M059J (cell line): ENCODE measurements at places on chromosomes 2 and 18.
A peak's percentile ranks its signal among the peaks of the same experiment; 100 is the strongest.

DNA sequence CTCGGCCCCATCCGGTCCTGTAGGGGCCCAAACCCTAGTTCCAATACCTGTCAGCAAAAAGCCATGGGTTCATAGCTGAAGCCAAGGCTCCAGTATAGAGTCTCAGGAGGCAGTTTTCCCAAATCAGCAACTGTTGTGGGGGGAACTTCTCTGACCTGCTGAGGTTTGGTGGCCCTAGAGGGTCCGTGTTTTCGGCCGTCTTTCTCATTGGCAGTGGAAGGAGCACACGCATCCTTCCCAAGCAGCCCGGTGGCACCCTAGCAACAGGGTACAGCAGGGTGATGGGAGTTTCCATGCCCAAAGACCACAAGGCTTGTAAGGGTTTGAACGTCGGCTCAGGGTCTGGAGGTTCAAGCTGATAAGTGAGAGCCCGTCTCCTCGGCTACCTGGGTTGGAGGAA is 6.6 kb downstream of the FOSL2 start:
- no peak for DNase-seq

GRCh38 chr2:88753833-88754584 is 62.5 kb downstream of the RPIA start:
- DNase-seq, result peak; percentile 10

DNA sequence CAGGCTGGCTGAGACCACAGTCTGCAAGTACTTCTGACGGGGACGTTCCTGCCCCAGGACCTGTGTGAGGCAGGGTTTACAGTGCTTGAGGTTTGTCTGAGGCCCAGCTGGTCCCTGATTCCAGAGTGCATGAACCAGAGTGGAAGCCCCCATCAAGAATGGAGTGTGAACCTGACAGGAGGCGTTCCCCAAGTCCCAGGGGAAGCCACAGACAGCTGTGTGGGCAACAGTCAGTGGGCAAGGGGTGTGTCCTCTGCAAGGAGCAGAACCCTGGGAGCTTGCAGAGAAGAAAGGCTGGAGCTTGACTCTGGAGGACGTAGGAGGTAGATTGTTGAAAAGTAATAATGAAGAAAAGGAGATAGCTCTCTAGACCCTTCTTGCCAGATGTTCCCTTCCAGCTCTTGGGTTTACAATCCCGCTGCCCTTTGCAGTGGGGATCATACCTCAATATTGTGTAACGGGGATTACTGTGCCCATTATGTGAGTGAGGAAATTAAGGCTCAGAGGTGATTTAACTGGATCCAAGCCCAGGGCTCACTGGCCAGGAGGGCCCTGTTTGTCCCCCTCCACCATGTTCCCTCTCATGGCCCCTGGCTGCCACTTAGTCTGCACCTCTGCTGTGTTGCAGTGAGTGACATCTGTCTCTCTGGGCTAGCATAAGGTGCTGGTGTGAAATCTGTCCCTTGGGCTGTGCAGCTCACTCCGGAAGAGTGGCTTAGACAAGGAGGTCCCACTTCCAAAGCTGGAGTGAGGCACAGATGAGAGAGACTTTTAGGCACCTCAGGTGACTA is 6.2 kb downstream of the DBI start:
- no peak for DNase-seq

DNA sequence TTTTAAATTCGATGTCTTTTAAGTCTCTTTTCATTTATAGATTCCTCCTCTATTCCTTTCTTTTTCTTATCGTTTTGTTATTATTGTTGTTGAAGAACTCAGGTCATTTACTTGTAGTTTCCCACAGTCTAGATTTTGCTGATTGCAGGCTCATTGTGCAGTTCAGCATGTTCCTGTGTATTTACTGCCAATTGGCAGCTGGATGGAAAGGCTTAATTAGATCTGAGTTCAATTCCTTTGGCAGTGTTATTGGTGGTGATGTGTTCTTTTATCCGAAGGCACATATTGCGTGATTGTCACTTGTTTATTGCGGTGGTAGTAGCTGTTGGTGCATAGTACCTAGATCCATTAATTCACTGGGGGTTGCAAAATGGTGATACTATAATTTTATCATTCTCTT is 180.7 kb downstream of the BABAM2 start:
- no peak for DNase-seq

- no peak for DNase-seq
These were observed 299.1 kb downstream of the SETBP1 start for GRCh38 chr18:44979748-44980147.

DNA sequence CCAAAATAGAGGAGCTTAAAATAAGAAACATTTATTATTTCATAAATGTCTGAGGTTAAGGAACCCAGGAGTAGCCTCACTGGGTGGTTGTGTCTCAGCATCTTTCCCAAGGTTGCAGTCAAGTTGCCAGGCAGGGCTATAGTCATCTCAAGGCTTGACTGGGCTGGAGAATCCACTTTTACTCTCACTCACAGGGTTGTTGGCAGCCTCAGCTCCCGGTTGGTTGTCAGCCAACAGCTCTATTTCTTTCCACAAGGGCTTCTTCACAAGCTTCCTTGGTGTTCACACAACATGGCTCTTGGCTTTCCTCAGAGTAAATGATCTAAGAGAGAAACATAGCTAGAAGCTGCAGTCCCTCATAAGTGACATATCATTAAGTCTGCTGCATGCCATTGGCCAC is 55.6 kb upstream of the TEX51 start:
- DNase-seq, result no peak

GRCh38 chr2:26651470-26651771 is 10.3 kb upstream of the CIB4 start:
- DNase-seq, result no peak

DNA sequence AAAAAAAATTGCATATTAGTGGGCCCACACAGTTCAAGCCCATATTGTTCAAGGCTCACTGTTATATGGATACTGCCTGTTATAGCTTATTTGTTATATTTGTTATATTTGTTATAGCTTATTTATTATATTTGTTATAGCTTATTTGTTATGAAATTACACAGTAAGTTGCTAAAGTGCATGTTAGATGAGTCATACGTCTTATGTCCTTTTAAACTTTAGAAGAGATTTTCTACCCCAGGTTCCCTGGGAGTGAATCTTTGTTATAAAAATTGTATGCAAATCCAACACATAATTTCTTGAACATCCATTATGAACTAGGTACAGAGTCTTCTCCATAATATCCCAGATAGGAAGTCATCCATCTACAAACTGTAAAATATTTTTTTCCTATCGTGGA is 22.1 kb downstream of the HTR2B start:
- DNase-seq, result no peak

- DNase-seq, result no peak
These were observed 41.6 kb upstream of the TFCP2L1 start for GRCh38 chr2:121326628-121327027.

DNA sequence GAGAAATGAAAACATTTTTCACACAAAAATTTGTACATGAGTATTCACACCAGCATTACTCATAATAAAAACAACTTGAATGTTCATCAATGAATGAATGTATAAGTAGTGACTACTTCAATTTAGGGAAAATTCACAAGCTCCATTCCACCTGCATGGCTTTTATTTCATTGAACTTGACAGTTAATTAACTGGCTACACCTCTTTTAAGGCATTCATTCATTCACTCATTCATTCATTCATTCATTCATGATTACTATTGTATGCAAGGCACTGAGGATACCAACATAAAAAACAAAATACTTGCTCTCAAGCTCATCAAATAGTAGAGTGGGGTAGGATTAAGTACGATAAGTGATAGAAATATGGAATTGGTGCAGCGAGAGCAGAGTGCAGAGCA is 198.3 kb upstream of the DLGAP1 start:
- DNase-seq, result no peak

- peak; percentile 61 for DNase-seq
These were observed 82.5 kb downstream of the OSBPL1A start for GRCh38 chr18:24315170-24315569.

GRCh38 chr18:80188643-80189530 is 58.4 kb downstream of the PARD6G start:
- no peak for DNase-seq

DNA sequence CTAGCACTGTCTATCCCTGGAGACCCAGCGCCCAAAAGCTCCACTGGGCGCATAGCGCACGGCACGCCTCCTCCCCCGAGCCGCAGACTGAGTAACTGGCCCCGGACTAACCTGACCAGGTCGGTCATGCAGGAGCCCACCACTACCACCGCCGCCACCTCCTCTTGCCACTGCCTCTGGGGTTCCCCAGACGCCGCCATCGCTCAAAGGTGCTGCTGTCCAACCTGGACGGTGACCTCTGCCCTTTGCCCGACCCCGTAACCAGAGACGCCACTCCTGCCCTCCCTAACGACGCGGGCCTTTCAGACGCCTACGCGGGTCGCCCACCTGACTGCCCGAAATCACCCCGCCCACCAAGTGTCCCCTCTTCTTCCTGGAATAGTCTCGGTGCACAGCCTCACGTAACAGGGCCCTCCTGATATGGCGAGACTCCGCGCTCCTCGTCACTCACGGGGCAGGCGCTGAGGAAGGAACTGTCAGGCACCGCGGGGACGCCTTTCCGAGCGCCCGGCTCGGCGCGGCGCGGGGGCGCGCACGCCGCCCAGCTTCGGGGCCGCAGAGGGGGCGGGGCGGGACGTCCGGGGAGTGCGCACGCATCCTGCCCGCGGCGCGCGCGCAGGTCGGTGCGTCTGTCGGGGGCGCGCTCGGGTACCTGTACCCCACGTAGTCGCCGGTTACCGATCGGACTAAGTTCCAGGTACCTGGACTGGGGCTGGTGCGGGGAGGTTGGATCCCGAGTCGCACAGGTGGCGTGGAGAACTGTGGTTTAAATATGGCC is at the start of the genes BABAM2 and RBKS:
Gene BABAM2 (plus strand): TSS at position 584 of the 778 bp plus-strand sequence. CDS start 3,828 bp downstream, outside the sequence.
Gene RBKS (minus strand): TSS at position 242 of the 778 bp plus-strand sequence. CDS start 42 bp downstream, at position 200.
- DNase-seq, result peak; percentile 83

GRCh38 chr2:124149571-124149970 is 124.5 kb downstream of the CNTNAP5 start:
- DNase-seq, result peak; percentile 8

- peak; percentile 96 for DNase-seq
These were observed 100.9 kb downstream of the WDSUB1 start for GRCh38 chr2:159185401-159186130.
